ENCODE measurements at places on chromosomes 12 and 14.

GRCh38 chr14:101234244-101234937, 326.9 kb upstream of the DIO3 start:
- DNase-seq, result no peak

DNA sequence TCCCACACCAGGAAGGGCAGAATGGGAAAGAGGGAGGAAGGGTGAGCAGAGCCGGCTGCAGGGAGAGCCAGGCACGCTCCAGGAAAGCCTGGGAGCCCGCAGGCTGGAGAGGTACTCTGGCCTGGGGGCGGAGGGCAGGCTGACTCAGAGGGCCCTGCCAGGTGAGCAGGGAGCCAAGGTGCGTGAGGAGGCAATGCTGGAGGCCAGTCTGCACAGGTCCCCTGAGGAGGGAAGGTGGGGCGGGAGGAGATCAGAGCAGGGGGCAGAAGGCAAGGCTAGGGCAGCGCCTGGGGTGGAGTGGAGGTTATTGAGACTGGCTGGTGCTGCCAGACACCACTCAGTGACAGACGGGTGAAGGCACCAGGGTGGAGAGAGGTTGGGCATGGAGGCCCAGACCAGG, 385.0 kb downstream of the BCL11B start:
- DNase-seq, result no peak

GRCh38 chr12:22978962-22979361, 354.0 kb downstream of the ETNK1 start:
- DNase-seq, result no peak

GRCh38 chr12:53098354-53098981, 1.0 kb downstream of the IGFBP6 start:
- DNase-seq, result no peak

DNA sequence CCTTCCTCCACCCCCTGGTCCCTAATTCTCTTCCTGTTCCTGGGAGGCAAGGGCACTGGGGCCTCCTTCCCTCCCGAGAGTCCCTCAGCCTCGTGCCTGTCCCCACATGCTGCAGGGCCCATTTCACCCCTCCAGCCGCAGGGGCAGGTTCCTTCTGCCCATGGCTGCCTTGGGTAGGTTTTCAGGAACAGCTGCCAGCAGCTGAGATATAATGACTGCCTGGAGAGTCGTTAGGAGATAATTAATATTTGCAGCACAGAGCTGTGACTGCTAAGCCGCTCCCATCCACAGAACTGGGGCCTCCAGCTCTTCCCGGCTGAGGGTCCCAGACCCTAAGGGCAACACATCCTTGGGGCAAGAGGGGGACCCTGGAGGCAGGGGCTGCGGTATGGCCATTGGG, 211.9 kb upstream of the LHX5 start:
- no peak for DNase-seq

DNA sequence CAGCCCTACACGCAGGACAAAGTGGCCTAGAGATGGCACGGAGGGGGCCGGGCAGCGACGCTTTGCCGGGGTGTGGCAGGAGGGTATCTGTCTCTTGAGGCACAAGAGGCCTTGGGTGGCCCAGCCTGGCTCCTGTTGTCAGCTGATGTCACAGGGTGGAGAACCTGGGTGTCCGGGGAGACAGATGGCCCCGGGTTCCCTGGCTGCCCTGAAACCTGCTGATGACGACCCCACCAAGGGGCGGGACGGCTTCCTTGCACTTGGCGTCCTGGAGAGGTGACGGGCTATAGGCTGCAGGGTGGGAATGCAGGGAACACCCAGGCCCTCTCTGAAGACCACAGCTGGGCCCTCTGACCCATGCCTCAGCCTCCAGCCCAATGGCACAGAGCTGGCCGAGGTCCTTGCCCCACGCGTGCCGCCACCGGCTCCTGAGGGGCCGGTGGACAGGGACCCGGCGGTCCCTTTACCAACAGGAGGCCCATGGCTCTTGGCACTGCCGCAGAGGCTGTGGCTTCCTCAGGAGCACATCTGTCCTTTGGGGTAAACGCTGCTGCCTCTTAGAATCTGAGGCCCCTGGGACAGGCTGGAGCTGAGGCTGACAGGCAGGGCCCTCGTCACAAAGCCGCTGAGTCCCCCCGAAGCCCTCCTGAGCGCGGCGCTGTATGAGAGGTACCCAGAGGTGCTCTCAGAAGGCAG, 16.4 kb downstream of the TRMT61A start:
- DNase-seq, result no peak

GRCh38 chr12:108646600-108647579, 13.2 kb upstream of the SELPLG start:
- DNase-seq, result no peak

DNA sequence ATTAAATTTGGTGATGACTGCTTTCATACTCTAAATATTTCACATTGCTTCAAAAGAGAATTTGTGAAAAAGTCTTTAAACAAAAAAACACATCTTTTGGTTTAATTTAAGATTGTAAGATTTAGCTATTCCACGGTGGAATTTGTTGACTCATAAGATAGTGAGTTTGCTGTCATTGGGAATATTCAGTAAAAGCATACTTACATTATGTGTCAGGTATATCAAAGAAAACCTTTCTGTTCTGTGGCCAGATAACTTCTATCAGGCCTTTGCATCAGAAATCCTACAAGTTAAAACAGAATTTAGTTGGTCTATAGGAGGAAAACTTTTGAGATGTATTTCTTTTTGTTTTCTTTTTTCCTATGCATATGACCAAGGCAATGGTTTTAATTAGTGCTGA, 148.8 kb upstream of the E2F7 start:
- no peak for DNase-seq

DNA sequence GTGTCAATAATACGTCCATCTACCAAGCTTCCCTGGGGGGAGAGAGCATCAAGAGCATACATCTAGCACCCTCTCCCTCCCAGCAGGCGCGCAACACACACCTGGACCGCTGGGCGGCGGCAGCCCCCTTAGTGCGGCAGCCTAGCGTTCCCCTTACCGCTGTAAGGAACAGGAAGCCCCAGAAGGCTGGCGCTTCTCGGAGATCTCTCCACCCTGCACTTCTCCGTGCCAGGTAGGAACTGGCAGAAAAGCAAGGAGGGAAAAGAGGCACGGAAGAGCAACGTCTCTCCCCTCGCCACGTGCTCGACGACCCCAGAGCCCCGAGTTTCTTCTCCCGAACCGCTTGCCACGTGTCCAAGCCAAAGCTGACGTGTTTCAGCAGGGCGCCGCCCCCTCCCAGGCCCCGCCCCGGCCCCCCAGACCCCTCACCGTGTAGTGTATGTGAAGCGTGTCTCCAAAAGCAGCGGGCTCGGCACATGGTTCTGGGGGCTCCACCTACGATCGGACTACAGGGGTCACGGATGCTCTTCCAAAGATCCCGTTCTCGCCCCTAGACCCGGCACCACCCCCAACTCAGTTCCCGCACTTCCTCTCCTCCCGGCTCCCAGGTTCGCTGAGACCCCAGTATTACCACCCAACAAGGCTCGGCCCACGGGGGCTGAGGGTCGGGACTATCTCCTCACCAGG, 532 bp downstream of the FKBP11 start:
- peak; percentile 83 for DNase-seq

GRCh38 chr12:52608161-52608560, 6.9 kb upstream of the KRT72 start:
- DNase-seq, result no peak

- DNase-seq, result peak; percentile 50
Measured at GRCh38 chr12:51442324-51442723, 17.7 kb downstream of the SLC4A8 start.

DNA sequence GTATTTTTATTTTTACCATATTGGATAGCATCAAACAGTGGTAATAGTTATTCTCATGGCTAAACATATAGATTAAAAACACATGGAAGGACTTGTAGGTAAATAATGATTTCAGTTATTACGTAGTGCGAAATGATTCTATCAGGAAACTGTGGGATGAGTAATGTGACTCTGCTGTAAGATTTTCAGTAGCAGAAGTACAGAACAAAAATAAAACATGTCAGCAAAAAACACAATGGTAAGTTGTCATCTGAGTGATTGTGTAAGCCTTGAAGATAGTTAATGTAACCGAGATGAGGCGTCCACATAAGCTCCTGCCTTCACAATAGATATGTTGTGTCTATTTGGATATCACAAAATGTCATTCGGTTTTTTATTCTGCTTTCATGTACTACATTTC, 99.8 kb downstream of the BORCS5 start:
- no peak for DNase-seq

DNA sequence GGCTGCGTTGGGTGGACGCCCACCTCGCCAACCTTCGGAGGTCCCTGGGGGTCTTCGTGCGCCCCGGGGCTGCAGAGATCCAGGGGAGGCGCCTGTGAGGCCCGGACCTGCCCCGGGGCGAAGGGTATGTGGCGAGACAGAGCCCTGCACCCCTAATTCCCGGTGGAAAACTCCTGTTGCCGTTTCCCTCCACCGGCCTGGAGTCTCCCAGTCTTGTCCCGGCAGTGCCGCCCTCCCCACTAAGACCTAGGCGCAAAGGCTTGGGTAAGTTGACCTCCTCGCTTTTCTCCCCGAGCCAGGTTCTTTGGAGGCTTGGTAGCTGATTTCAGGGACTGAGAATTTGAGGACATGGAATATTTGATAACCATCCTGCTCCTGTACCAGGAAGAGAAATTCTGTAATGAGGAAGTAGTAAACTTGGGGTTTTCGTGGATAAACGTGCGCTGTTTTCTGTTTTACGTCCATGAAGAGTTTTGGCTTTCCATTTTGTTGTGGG, 530 bp downstream of the APAF1 start:
- DNase-seq, result peak; percentile 19

GRCh38 chr14:74563233-74563585, 48.8 kb downstream of the LTBP2 start:
- no peak for DNase-seq

GRCh38 chr14:34122081-34122480, 171.2 kb upstream of the EGLN3 start:
- DNase-seq, result no peak

DNA sequence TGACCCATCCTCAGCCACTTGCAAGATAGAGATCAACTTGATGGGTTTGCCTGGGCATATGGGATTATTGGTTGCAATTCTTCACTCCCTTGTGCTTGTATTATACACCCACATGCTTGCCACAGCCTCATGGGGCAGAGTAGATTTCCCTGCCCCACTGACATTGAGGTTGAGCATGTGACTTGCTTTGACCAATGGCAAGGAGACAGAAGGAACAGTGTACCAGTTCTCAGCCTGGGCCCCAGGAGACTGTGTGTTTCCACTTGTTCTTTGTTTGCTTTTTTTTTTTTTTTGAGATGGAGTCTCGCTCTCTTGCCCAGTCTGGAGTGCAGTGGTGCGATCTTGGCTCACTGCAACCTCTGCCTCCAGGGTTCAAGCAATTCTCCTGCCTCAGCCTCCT, 31.8 kb downstream of the CALM1 start:
- DNase-seq, result peak; percentile 0

- DNase-seq, result no peak
Measured at GRCh38 chr14:67881225-67881624, 61.6 kb downstream of the RAD51B start.

DNA sequence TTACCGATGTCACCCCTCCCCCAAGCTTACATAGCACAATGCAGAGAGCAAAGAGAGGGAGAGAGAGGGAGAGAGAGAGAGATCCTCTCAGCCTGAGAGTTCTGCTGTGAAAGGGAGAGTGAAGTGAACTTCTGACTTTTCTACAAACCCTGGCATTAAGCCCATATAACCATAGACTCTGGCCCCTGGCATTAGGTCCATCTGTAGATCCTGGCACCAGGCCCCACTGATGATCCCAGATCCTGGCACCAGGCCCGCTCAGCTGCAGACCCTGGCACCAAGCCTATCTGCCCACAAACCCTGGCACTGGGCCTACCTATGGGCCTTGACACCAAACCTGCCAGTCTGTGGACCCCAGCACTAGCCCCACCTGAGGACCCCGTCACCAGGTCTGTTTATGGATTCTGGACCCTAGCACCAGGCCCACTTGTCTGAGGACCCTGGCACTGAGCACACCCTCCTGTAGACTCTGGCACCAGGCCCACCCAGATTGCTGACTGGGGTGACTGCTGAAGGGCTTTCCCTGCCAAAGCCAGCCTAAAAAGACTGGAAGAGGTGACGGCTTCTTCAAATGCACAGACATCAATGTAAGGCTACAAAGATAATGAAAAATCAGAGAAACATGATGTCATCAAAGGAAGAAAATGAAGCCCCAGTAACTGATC, 14.5 kb upstream of the KRT83 start:
- DNase-seq, result no peak

GRCh38 chr12:28424965-28425364, 234.7 kb downstream of the CCDC91 start:
- DNase-seq, result no peak

- no peak for DNase-seq
Measured at GRCh38 chr12:55675666-55676065, 32.0 kb downstream of the ITGA7 start.

- no peak for DNase-seq
Measured at GRCh38 chr12:94982456-94982855, 21.0 kb downstream of the NDUFA12 start.

- no peak for DNase-seq
Measured at GRCh38 chr12:100956311-100956852, 161.8 kb downstream of the ANO4 start.

DNA sequence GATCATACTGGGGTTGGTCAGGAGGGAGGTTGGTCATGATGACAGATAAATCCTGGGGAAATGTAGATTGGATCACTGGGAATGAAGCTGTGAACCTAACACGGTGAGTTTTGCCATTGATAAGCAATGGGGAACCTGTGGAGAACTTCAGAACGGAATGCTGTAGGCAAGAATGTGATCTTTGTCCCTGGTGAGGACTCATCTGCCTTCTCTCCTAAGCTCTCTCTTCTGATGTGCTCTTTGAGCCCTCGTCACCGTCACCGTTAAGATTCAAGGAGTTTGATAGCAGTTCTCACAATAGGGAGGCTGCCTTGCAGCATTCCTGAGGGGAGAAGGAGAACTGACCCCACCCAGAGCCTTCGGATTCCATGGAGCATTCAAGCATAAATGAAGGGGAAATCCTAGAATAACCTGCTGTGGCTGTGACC, 217.6 kb downstream of the ANO6 start:
- DNase-seq, result no peak

GRCh38 chr12:21806255-21806654, 31.7 kb upstream of the KCNJ8 start:
- no peak for DNase-seq

- DNase-seq, result no peak
Measured at GRCh38 chr12:24574538-24574937, 374.4 kb downstream of the BCAT1 start.

- no peak for DNase-seq
Measured at GRCh38 chr14:68507544-68508081, 285.3 kb downstream of the ZFP36L1 start.

- DNase-seq, result peak; percentile 87
Measured at GRCh38 chr14:103542605-103543088, 13.7 kb downstream of the TRMT61A start.

- DNase-seq, result no peak
Measured at GRCh38 chr12:113236539-113237399, 15.5 kb downstream of the TPCN1 start.

- DNase-seq, result no peak
Measured at GRCh38 chr14:69701857-69702256, 65.1 kb upstream of the SRSF5 start.

DNA sequence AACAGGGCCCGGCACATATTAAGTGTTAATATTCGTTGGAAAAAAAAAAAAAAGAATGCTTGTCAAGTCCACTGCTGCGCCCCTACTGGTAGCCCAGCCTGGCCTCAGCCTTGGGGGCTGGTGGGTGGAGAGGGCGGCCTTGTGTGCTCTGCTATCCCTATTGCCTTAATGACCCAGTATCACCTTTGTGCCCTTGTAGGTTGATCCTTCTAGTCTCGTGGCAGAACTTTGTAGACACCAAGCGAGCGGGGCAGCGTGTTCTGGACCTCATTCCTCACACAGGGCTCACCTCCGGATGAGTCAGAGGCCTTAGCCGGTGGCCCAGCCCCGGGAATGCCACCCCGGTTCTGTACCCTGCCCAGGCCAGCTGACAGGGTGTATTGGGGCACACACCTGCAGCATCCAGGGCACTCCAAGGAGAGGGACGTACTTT, 1.8 kb upstream of the RCOR1 start:
- DNase-seq, result no peak

All from posterior cingulate gyrus (tissue), 11 donors.